ENCODE measurements at places on chromosomes 2 and 18.

- no peak for DNase-seq
These were observed 71.6 kb downstream of the PXDN start for GRCh38 chr2:1672738-1673137.

- no peak for DNase-seq
These were observed 189.1 kb upstream of the PARD3B start for GRCh38 chr2:204356151-204356641.

DNA sequence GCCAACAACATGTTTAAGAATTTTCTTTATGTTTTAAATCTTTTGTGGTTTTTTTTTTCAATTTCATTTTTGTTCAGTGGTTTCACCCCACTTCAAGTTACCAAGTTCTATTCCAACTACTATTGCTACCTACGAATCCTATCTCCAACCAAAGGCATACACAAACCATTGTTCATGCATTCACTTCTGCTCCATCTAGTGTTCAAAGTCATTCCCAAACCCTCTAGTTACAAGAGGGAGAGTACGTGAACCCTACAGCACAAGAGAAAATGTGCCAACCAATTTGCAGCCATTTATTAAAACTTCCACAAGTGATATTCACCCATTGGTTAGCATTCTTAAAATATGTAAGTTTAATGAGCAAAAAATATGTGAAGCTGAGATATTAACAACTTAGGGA, 295.1 kb upstream of the KYNU start:
- DNase-seq: no peak

DNA sequence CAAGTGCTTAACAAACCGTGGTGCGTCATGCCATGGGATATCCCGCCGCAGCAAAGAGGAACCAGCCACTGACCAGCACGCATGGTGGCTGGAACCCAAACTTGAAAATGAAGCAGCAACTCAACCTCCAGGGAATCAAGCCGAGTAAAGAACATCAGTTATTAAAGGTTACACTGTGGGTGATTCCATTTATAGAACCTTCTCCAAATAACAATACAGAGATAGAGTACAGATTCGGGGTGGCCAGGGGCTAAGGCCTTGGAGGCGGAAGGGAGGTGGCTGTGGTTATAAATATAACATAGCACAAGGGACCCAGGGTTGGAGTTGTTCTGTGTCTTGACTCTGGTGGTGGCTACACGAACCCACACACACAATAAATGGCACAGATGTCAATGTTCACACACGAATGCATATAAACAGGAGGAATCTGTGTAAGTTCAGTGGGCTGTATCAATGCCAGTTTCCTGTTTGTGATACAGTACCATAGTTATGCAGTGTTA, 123.1 kb downstream of the EIPR1 start:
- DNase-seq: no peak

GRCh38 chr2:62919041-62919440, 131.6 kb upstream of the OTX1 start:
- no peak for DNase-seq

DNA sequence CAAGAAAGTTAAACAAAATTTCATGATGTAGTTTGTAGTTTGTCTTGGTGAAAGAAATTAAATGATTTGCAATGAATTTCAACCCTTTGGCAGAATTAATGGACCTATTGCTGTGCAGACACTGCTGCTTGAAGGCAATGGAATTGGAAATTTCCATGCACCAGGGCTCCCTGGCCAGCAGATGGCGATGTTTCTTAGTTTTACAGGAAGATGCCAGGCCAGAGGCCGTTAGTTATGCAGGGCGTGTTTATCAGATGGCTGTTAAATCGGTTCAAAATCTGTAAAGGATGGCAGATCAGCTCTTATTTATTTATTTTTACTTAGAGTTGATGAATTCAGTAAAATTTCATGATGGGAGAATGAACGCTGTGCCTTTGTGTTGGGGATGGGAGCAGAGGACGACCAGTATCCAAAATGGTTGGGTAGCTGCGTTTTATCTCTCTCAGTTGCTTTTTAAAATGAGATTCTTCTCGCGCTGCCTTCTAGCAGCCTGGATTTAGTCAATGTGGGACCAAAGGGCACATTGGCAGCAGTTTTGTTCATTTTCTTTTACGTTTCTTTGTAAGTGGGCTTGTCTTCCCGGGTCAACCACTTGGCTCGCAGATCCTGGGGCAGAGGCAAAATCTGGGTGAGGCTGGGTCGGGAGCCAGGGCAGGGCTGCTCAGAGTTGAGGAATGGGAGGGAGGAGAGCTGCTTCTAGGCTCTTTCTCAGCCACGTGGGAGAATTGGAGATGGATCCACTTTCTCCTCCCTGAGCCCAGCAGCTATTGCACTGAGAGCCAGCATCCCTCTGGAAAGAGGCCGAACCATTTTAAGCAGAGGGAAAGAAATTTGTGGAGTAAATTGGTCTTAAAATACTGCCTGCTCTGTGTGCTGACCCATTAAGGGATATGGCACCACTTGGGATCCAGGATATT, 344.0 kb downstream of the PIK3C3 start:
- peak; percentile 11 for DNase-seq

GRCh38 chr2:225797394-225797793, 397.9 kb downstream of the NYAP2 start:
- DNase-seq: no peak

DNA sequence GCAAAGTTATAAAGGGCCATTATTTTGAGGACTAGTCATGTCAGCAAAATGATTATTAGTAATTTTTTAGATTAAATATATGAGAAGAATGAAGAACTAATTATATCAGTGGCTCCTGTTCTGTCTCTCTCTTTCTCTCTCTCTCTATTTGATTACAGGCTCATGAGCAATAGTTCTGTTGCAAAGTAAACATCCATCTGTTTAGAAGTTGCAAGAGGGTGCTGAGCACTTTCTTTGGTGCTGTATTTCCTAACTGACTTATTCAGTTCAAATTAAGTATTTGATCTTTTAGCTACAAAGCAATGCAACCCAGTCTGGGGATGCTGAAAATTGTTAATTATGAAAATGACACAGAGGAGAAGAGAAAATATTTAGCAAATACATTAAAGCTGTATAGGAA, 408.1 kb upstream of the UBE2E3 start:
- no peak for DNase-seq

DNA sequence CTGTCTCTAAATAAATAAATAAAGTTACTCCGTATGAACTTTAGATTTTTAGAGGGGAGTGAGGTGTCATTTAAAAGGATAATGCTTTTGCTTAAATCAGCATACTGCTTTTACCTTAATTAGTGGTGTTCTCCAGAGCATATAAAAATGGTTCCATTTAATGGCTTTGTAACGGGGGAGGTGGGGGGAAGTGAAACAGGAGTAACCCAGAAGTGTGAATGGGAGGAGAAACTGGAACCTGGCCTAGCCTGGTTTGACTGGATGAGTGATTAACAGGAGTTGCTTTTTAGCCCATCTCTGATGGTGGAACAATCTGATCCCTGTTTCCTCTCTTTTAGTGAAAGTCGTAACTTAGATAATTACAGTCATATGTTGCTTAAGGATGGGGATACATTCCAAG, 1.6 kb downstream of the CNDP2 start:
- DNase-seq: no peak

DNA sequence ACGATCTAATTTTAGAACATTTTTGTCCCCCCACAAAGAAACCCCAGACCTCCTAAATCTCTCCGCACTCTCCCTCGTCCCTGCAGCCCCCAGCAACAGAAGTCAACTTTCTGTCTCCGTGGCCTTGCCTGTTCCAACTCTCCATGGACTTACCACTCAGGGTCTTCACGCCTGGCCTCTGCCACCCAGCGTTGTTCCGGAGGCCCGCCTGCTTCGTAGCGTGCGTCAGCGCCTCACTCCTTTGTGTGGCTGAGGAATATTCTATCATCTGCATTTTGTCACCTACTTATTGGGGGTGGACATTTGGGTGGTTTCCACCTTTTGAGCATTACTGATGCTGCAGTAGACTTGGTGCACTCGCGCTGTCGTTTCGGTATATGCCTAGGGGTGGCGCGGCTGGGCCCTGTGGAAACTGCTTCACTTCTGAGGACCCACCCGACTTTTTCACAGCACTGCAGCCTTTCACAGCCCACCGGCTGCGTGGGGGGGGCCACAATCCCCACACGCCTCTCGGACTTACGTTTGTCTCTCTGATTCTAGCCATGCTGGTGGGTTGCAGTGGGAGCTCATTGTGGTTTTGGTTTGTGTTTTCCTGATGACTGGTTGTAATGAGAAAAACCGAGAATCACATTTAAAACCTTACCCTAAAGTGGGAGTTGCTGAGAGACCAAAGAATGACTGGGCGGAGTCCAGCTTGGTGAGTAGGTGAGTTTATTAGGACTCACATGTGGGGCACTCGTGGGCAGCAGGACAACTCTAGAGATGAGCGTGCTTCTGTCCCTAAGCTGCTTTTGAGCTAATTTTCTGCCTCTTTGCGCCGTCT, 1.4 kb upstream of the HSBP1L1 start:
- peak; percentile 27 for DNase-seq

GRCh38 chr2:143532061-143532460, 402.8 kb downstream of the ARHGAP15 start:
- DNase-seq: no peak

DNA sequence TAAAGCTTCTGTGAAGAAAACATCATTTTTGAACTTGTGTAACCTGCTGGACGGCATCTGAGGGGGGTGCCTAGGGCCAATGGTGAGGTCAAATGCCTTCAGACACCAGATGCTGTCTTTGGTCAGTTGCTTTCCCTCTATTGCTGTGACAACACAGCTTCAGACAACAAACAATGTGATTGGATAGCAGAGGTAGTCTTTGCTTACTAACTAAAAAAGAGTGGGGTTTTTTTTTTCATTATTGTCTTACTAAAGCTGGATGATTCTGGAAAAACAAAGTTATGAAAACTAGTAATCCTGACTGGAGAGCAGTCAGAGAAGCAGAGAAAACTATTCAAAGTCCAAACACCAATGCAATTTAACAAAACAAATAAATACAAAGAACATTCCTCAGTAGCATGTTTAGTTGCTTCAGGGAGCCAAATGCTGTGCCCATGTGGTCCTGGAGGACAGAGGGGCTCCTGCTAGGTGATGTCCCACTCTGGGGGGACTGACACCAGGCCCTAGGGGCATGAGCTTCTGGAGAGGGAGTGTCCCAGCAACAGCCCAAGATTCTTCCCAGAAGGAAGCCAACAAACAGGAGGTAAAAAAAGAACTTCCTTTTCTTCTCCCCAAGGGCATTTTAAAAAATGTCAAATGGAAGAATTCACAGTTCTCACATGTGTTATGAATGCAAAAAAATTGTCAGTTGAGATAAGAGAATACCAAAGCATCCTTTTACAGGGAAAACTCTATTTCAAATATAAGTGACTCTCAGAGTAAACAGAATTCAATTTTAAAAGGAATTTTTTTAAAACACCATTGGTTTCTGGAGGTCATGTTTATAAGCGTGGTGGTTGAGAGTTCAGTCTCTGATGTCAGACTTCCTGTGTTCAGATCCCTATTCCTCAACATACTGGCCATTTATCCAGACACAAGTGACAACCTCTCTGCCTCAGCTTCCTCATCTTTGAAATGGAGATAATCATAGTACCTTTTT, 181.1 kb upstream of the PGAP1 start:
- no peak for DNase-seq

- DNase-seq: no peak
These were observed 376.6 kb upstream of the TRIB2 start for GRCh38 chr2:12340164-12340563.

- no peak for DNase-seq
These were observed 27.9 kb downstream of the SETBP1 start for GRCh38 chr18:44708451-44709083.

- DNase-seq: no peak
These were observed 1.1 kb upstream of the MTA3 start for GRCh38 chr2:42567364-42567763.

- no peak for DNase-seq
These were observed 751.2 kb downstream of the SATB2 start for GRCh38 chr2:198706476-198707082.

DNA sequence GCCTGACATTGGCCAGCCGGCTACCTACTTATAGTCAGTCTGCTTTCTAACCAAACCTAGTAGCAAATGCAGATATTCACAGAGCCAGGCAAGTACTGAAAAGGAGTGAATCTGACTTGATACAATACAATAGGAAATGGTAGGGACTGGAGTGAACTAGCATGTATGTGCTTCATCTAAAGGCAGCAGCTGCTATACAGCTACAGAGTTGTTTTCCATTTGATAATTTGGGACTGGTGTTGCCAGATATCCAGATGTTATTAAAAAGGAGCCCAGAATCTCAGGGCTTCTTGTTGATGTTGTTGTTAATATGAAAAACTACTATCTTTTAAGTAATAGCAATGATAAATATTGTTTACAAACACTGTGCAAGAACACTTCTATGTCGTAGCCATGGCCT, 159.4 kb downstream of the BABAM2 start:
- DNase-seq: no peak

DNA sequence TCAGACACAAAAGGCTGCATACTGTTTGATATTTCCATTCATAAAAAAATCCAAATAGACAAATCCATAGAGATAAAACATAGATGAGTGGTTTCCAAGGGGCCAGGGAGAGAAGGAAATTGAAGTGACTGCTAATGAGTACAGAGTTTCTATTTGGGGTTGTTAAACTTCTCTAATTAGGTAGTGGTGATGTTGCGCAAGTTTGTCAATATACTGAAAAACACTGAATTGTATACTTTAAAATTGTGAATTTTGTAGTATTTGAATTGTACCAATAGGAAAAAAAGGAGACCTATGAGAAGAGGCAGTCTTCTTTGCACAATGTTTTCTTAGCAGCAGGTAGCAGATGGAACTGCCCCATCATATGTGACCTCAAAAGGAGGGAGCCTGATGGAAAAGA, 71.1 kb downstream of the SCN9A start:
- DNase-seq: no peak

- no peak for DNase-seq
These were observed 89.9 kb upstream of the RANBP2 start for GRCh38 chr2:108629417-108629816.

GRCh38 chr18:60040971-60041370, 141.2 kb downstream of the PMAIP1 start:
- no peak for DNase-seq

DNA sequence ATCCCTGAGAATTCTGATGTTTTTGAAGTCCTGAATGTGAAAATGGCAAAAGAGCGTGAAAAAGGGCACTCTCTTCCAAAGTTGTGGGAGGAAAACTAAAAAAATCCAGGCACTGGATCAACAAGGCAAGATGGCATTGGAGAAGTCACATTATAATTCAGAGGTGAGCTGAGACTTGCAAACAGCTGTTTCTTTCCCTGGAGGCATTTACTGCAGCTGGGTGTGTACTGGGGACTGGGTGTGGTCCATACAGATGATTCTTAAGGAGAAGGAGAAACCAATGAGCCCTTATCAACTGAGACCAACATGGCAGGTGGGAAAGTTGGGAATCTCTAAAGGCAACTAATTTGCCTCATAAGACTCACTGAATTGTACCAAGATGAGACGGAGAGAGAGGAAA, 313.9 kb downstream of the TRIB2 start:
- no peak for DNase-seq

- no peak for DNase-seq
These were observed 73.8 kb downstream of the HRH4 start for GRCh38 chr18:24534271-24534670.

GRCh38 chr2:105224444-105224843, 17.1 kb upstream of the GPR45 start:
- no peak for DNase-seq

GRCh38 chr2:43845181-43845580, 6.4 kb downstream of the ABCG8 start:
- DNase-seq: no peak

- no peak for DNase-seq
These were observed 690.7 kb upstream of the FSHR start for GRCh38 chr2:49845021-49845420.

- DNase-seq: peak; percentile 9
These were observed 512.9 kb upstream of the ACVR2A start for GRCh38 chr2:147331790-147332419.

- DNase-seq: no peak
These were observed 13.9 kb downstream of the DYSF start for GRCh38 chr2:71467180-71467815.
